Right lung (tissue), 10 donors: ENCODE measurements at places on chromosomes 2 and 18. TPM values are rescaled to one million over a fixed set of nuclear protein-coding genes. Genes with fewer than 3 reads are reported as not detected.

Gene GALNT13
- polyA plus RNA-seq: 4.3 TPM

Gene ZNF24
- polyA plus RNA-seq: 67.7 TPM

Gene CNDP1
- polyA plus RNA-seq: 0.37 TPM

Gene INHA
- 0.50 TPM for polyA plus RNA-seq

Gene ANKRD30BL
- 0.63 TPM for polyA plus RNA-seq

Gene UGT1A10
- polyA plus RNA-seq: not detected

Gene NOSTRIN
- polyA plus RNA-seq: 39.8 TPM

Gene APLF
- polyA plus RNA-seq: 3.0 TPM

Gene FSHR
- not detected for polyA plus RNA-seq

Gene PLA2R1
- 3.8 TPM for polyA plus RNA-seq

Gene ACADL
- polyA plus RNA-seq: 16.4 TPM

Gene DARS1
- 147 TPM for polyA plus RNA-seq

Gene RBM45
- 25.9 TPM for polyA plus RNA-seq

Gene HOXD8
- polyA plus RNA-seq: 1.1 TPM

Gene ALPI
- polyA plus RNA-seq: not detected

Gene ERMN
- polyA plus RNA-seq: 0.33 TPM

Gene HAUS1
- 62.4 TPM for polyA plus RNA-seq

Gene KCTD1
- 19.0 TPM for polyA plus RNA-seq

Gene WDSUB1
- 14.5 TPM for polyA plus RNA-seq

Gene TUBB8B
- polyA plus RNA-seq: 0.63 TPM

Gene ACVR1C
- 0.40 TPM for polyA plus RNA-seq

Gene COBLL1
- polyA plus RNA-seq: 14.6 TPM

Gene CNGA3
- polyA plus RNA-seq: not detected

Gene SCN9A
- polyA plus RNA-seq: 15.3 TPM

Gene ARHGAP15
- 35.1 TPM for polyA plus RNA-seq

Gene RND3
- 85.3 TPM for polyA plus RNA-seq

Gene GPR45
- 0.13 TPM for polyA plus RNA-seq

Gene SATB2
- 3.1 TPM for polyA plus RNA-seq

Gene COLEC12
- 107 TPM for polyA plus RNA-seq

Gene MAPK4
- 1.5 TPM for polyA plus RNA-seq

Gene PRKAG3
- 0.76 TPM for polyA plus RNA-seq

Gene CGREF1
- 0.41 TPM for polyA plus RNA-seq

Gene TMEM247
- not detected for polyA plus RNA-seq

Gene KCNG3
- polyA plus RNA-seq: 0.14 TPM

Gene PROKR1
- polyA plus RNA-seq: 0.18 TPM

Gene IL1F10
- not detected for polyA plus RNA-seq

Gene CFC1
- 10.7 TPM for polyA plus RNA-seq

Gene PSD4
- polyA plus RNA-seq: 16.6 TPM
